C1 segment of cervical spinal cord (tissue), 14 donors: ENCODE measurements at places on chromosomes 1 and 21.

GRCh38 chr1:46244656-46245371 lies 2.7 kb upstream of the RAD54L start:
- DNase-seq: no peak

DNA sequence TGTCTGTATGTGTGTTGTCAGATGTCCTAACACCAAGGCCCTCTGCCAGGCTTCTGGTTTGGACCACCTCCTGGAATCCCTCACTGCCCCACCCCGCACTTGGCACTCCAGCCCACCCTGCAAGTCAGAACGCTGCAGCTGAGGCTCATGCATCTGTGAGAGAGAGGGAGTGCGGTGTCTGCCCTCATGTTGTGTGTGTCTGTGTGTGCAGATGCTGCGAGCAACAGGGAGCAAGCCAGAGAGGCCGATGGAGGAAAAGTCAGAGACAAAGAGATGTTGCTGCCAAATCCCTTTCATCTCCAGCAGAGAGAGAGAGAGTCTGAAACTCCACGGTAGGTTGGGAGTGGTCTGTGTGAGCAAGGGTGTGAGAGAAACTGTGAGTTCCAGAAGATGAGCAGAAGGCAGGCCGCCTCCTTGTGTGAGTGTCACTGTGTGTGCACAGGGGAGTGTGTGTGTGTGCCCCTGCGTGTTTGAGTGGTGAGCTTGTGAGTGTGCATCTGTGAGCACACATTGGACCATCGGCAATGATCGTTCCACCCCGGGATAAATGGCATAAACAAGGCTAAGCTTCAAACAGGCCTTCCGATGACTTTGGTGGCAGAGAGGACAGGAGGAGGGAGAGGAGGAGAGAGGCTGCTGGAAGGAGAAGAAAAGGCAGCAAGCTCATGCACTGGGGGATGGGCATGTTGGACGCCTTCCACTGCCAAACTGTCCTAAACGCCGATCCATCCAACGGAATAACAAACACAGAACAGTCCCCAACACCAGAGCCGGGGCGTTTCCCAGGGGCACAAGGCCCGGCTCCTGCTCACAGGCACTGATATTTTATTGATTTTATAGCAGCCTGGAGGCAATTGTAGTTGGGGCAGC lies 99.2 kb upstream of the GRIK3 start:
- DNase-seq: no peak

DNA sequence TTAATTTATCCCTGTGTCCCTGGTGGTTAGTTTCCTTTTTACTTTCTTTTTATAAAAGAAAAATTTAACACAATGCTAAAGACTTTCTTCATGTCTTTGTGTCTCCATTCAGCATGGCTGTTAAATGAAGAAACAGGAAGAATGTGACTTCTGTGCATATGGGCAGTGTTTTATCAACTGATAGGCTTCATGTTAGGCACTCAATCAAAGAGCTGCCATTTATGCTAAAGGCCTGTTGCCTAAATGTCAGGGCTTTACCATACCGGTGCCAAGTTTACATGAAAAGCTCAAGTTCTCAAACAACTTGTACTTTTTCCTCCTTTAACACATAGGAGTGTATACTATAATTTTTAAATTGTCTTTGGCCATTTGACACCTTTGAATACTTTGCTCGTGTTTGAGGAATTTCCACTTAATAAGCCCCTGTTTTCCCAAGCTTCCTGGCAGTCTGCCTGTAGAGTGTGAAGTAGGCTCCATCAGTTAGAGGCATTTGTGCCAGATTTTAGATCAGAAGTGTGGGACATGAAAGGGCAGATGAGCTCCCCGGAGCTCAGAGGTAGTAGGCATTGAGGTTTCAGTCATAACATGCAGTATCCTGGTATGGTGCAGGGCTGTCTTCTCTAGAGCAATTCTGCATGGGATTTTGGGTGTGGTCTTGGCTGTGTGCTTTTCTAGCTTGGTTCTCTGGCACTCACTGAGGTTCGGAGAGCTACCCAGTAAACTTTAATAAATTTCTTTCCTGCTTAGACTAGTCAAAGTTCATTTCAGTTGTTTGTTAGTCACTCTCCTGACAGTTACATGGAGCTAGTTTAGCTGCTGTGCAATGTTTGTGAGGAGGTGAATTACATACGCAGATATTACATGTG lies 119.0 kb downstream of the LEPR start:
- no peak for DNase-seq

GRCh38 chr21:25964015-25964414 lies 206.6 kb downstream of the APP start:
- no peak for DNase-seq

- no peak for DNase-seq
Measured at GRCh38 chr21:37546949-37547614, 180.5 kb downstream of the DYRK1A start.

- peak; percentile 59 for DNase-seq
Measured at GRCh38 chr21:34545079-34545884, 33.3 kb upstream of the KCNE1 start.

- DNase-seq: no peak
Measured at GRCh38 chr1:171245458-171246064, 2.7 kb upstream of the FMO1 start.

GRCh38 chr1:14654554-14654953 lies 56.1 kb downstream of the KAZN start:
- no peak for DNase-seq

- DNase-seq: no peak
Measured at GRCh38 chr1:218402786-218403120, 57.6 kb downstream of the TGFB2 start.

GRCh38 chr1:174761335-174761734 lies 238.4 kb upstream of the CACYBP start:
- no peak for DNase-seq

DNA sequence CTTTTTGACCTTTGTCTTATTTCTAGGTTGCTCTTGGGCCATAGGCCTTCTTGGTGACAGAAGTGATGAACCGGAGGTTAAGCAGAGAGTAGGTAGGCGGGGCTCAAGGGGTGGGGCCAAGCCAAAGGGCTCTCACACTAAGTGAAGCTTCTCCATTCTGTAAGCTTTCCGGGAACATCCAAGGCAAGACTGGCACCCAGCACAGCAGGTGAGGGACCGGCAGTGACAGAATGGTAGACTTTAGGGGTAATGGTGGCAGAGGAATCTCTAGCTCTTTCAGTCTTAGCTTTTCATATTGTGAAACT lies at the start of gene TNFAIP8L2:
Gene TNFAIP8L2, plus strand, starts transcription at position 135 of the 305 bp plus-strand sequence. CDS start 2,049 bp downstream, outside the sequence.
- DNase-seq: peak; percentile 21

DNA sequence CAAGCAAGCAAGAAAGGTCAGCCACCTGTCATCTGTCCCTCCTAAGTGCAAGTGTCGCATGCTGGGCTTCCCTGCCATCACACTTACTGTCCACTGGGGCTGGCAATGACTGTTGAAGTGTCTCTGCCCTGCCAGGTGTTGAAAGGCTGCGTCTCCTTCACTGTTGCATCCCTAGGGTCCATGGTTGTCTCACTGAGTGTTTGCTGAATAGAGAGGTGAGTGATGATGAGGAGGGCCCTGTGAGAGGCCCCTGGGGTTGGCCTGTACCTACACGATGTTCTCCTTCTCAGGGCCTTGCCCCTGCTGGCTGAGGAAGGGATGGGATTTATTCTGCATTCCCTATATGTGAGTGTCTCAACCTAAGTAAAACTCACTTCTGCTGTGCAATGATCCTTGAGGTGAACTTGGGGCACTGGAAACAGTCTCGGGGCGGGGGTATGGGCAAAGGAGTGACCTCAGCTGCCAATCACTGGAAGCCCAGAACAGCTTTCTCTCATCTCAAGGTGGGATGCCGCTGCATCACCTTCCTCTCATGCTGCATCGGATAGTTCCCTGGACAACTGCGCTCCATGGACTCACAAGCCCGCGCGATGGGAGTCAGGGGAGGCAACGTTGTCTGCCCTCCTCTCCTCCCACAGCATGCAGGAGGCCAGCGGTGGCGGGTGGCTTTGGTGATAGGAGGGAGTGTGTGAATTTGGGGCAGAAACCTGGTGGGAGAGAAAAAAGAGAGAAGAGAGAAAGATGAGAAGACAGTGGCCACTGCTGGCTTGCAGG lies 35.8 kb upstream of the SOX13 start:
- DNase-seq: no peak

- peak; percentile 88 for DNase-seq
Measured at GRCh38 chr1:197902454-197903195, at the start of gene C1orf53. C1orf53 (plus strand) TSS chr1:197902630; CDS start chr1:197902650, 20 bp downstream.

DNA sequence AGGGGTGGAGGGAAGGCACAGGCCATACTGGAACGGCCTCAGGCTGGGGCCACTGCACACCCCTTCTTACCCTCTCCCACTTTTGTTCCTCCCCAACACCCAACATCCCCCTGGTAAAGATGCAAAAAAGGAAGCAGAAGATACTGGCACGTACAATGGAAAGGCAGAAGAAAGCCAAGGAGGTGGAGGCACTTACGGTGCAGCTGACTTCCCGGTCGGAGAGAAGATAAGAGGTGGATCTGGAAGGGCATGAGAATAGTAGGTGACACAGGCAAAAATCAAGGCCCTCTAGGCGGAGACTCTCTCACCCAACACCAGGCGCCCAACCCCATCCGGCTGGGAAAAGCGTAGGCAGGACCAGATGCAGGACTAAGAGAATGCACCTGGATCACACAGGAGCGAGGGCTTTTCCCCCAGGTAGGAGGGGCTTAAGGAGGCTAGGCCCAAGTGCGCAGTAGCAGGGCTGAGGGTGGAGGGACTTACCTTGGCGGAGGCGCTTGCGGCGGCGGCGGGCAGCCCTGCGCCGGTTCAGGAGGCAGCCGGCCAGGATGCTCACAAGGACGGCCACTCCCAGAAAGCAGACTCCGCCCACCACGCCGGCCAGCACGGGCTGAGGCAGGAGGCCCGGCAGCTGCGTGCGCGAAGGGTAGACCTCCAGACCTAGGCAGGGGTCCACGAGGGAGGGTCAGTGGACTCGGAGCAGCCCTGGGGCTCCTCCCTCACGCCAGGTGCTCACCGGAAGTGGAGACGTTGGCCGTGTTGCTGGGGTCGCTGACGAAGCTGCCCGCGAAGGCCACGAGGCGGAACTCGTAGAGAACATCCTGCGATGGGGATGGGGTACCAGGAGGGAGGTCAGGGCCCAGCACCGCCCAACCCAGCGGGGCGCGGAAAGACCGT lies 4.1 kb upstream of the TAGLN2 start:
- no peak for DNase-seq

DNA sequence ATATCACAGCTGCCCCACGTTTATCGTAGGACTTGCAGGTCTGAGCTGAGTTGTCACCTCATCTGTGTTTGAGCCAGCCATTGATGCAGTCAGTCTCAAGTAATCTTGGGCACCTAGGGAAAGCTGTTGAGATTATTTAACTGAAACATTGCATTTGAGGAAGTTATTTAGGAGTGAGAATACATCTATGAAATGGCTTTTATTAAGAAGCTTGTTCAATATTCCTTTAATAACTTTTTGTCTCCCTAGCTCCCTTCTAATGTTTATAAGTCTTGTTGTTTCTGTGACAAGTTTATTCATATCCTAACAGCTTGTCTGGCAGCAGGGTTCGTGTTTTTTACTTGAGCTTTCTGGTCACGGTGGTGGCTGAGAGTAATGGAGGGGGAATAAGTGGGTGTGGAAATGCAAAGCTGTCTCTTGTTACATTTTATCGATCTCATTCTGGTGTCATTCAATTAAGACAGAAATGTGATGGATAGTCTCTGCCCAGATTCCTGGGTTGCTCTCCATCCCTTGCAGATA lies 555.9 kb downstream of the USP25 start:
- no peak for DNase-seq

DNA sequence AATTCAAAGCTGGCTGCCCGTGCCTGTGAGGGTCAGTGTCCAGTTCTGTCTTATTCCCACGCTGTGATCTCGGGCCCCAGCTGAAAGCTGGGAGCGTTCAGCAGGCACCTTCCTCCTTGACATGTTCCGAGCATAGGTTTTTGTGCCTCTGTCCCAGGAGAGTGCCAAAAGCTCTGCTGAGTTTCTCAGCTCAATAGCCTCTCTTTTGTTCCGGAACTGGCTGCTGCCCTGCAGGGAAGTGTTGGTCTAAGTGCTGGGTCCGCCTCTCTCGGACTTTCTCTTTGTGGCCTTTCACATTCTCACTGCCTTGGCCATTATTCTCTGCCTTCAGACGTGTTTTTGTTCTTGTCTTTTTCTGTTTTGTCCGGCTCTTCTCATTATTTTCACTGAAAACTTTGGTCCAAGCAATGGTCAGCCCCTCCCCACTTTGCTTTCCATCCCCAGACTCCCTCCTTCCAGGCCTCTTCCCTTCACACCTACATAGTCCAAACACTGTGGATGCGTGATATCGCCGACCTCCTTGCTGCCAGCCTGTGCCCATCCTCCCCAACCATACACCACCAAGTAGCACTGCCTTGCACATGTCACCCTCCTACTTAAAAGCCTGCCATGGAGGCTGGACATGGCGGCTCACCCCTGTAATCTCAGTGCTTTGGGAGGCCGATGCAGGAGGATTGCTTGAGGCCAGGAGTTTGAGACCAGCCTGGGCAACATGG lies 233.8 kb downstream of the RHOU start:
- DNase-seq: no peak

GRCh38 chr1:215043401-215043800 lies 39.1 kb upstream of the KCNK2 start:
- no peak for DNase-seq

- no peak for DNase-seq
Measured at GRCh38 chr1:178543290-178543607, 30.3 kb downstream of the TEX35 start.

GRCh38 chr1:207702317-207702716 lies 49.5 kb upstream of the CD46 start:
- no peak for DNase-seq

- DNase-seq: no peak
Measured at GRCh38 chr1:229334716-229335115, 8.1 kb downstream of the CCSAP start.

DNA sequence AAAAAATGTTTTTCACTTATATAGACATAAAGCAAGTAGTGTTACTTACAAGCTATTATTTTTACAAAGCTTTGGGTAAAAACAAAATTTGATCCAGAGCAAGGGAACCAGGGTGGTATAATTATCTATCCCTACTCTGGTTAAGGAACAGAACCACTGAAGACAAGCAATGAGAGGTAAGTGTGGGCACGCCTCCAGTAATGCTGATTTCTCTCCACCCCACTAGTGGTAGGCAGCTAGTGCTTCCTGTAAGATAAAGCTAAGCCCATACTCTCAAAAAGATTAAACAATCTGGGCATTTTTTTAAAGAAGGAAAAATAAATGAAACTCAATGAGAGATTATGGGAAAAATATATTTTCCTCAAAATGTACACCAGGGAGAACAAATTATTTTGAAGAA lies 22.1 kb downstream of the TFB2M start:
- no peak for DNase-seq

DNA sequence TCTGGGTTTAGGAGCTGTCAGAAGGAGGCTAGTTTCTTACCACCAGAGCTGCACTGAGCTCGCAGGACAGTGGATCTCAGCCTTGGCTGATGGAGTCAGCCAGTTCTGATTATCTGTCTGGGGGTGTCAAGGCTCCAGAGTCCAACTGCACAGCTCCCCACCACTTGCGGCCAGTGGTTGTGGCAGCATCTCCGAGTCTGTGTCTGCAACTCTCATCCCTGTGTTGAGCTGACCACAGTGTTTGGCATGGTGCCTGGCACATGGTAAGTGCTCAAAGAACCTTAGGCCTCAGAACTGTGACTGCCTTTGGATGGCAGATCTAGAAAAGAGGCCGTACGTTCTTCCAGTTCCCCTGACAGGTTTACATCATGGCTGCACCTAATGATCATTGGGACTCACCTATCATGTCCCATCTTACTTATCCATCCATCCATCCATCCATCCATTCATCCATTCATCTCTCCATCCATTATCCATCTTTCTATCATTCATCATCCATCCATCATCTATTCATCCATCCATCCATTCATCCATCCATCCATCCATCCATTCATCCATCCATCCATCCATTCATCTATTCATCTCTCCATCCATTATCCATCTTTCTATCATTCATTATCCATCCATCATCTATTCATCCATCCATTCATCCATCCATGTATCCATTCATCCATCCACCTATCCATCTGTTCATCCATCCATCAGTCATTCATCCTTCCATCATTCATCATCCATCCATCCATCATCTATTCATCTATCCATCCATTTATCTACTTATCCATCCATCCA lies 114.5 kb downstream of the CRYAA start:
- no peak for DNase-seq
